Esophagus squamous epithelium (tissue), 5 donors: ENCODE measurements at places on chromosomes 12 and 14.

GRCh38 chr12:18496156-18496555 lies 234.8 kb downstream of the PIK3C2G start:
- H3K4me1 ChIP-seq = no peaks in the 10 kb centered on the region
- no peaks in the 10 kb centered on the region for H3K27me3 ChIP-seq
- H3K4me3 ChIP-seq = no peak overlapping the region
- DNase-seq = no peak
- H3K36me3 ChIP-seq = no peaks in the 10 kb centered on the region
- no peak overlapping the region for H3K27ac ChIP-seq

GRCh38 chr14:46989566-46989965 lies 338.0 kb upstream of the RPL10L start:
- no peak overlapping the region for H3K27ac ChIP-seq
- DNase-seq = no peak
- H3K4me1 ChIP-seq = no peaks in the 10 kb centered on the region

DNA sequence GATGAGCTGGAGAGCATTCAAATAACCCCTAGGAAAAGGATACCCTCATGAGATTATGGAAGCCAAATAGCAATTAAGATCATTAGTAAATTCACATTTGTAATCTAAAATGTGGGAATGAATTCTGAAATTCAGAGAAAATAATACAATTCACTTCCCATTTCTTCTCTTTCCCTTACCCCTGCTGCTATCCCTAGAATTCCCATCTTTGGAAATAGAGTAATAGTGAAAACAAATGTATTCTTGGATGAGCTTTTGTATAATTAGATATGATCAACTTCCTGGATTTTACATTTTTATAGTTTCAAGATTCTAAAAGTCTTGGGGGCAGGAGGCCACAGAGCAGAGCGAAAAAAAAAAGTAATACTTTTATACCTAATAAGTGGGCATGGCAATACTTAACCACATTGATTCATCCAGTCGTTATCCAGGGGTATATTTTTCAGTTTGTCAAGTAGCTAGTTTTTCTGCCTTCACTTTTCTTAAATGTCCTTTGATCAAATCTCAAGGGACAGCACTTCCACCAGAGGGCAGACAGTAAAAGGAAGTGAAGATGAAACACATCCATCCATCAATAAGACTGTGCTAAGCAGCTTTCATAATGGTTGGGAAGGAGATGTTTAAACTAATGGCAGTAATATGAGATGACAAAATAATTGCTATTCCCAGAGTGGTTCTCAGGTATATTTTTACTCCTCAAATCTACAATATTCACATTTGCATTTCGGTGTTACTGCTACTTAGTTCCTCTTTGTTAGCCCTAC lies 401.3 kb downstream of the DIO2 start:
- no peak overlapping the region for H3K4me3 ChIP-seq
- no peaks in the 10 kb centered on the region for H3K36me3 ChIP-seq
- no peaks in the 10 kb centered on the region for H3K27me3 ChIP-seq
- no peaks in the 10 kb centered on the region for H3K4me1 ChIP-seq
- H3K27ac ChIP-seq = no peak overlapping the region

GRCh38 chr12:39935839-39936238 lies 170.0 kb downstream of the SLC2A13 start:
- DNase-seq = no peak
- H3K36me3 ChIP-seq = no peaks in the 10 kb centered on the region
- no peak overlapping the region for H3K27ac ChIP-seq
- no peaks in the 10 kb centered on the region for H3K27me3 ChIP-seq
- H3K4me1 ChIP-seq = peaks cover 4% of the 10 kb centered on the region

DNA sequence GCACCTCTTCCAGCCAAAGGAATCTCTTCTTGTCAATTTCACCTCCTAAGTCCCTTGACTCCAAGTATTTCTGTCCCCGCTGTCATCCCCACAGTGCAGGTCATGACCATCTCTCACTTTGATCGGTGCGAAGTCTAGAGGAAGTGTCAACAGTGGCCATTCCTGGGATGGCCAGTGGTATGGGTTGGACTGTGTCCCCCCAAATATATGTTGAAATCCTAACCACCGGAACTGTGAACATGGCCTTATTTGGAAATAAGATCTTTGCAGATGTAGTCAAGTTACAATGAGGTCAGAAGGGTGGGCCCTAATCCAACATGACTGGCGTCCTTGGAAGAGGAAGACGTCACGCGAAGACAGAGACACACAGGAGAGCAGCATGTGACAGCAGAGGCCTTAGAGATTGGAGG lies 155.9 kb upstream of the PRMT8 start:
- peaks cover 78% of the 10 kb centered on the region for H3K27me3 ChIP-seq
- H3K27ac ChIP-seq = no peak overlapping the region
- no peaks in the 10 kb centered on the region for H3K4me1 ChIP-seq
- H3K4me3 ChIP-seq = no peak overlapping the region
- H3K36me3 ChIP-seq = no peaks in the 10 kb centered on the region

DNA sequence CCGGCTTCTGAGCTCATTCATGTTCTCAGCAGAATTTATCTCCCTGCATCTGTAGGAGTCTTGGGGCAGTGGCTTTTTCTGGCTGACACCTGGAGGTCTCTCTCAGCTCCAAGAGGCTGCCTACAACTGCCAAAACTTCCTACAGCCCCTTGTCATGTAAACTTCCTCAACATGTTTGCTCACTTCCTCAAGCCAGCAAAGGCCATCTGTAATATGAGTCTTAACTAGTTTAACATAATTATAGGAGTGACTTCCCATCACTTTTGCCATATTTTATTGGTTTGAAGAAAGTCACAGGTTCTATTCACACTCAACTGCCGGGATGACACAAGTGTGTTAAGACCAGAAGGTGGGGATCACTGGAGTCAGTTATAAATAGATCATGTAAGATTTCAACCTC lies 194.0 kb downstream of the VRK1 start:
- no peaks in the 10 kb centered on the region for H3K4me1 ChIP-seq
- peaks cover 16% of the 10 kb centered on the region for H3K27me3 ChIP-seq
- no peak overlapping the region for H3K4me3 ChIP-seq

DNA sequence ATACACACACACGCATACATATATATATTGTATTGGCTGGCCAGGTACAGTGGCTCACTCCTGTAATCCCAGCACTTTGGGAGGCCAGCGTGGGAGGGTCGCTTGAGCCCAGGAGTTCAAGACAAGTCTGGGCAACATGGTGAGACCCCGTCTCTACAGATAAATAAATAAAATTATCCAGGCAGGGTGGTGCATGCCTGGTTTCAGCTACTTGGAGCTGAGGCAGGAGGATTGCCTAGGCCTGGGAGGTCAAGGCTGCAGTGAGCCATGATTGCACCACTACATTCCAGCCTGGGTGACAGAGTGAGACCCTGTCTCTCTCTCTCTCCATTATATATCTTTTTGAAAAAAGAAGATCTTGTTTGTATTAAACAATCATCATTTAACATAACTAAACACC lies 4.6 kb upstream of the SYNE3 start:
- DNase-seq = no peak
- H3K27me3 ChIP-seq = peaks cover 12% of the 10 kb centered on the region
- H3K4me1 ChIP-seq = peaks cover 37% of the 10 kb centered on the region
- no peak overlapping the region for H3K4me3 ChIP-seq
- H3K27ac ChIP-seq = no peak overlapping the region

GRCh38 chr14:102591372-102591943 lies 991 bp upstream of the RCOR1 start:
- no peaks in the 10 kb centered on the region for H3K27me3 ChIP-seq
- no peak for DNase-seq
- H3K4me3 ChIP-seq = peak overlapping the region; percentile 94
- H3K36me3 ChIP-seq = no peaks in the 10 kb centered on the region
- peaks cover 4% of the 10 kb centered on the region for H3K4me1 ChIP-seq
- H3K27ac ChIP-seq = peak overlapping the region; percentile 99

- no peaks in the 10 kb centered on the region for H3K4me1 ChIP-seq
- H3K27ac ChIP-seq = no peak overlapping the region
- no peaks in the 10 kb centered on the region for H3K36me3 ChIP-seq
- no peak for DNase-seq
- no peak overlapping the region for H3K4me3 ChIP-seq
Observed at GRCh38 chr12:39252628-39253027, 190.3 kb downstream of the KIF21A start.

GRCh38 chr14:65840786-65841185 lies 428.3 kb downstream of the FUT8 start:
- H3K4me3 ChIP-seq = no peak overlapping the region
- H3K4me1 ChIP-seq = no peaks in the 10 kb centered on the region
- H3K27ac ChIP-seq = no peak overlapping the region
- no peak for DNase-seq
- no peaks in the 10 kb centered on the region for H3K36me3 ChIP-seq

DNA sequence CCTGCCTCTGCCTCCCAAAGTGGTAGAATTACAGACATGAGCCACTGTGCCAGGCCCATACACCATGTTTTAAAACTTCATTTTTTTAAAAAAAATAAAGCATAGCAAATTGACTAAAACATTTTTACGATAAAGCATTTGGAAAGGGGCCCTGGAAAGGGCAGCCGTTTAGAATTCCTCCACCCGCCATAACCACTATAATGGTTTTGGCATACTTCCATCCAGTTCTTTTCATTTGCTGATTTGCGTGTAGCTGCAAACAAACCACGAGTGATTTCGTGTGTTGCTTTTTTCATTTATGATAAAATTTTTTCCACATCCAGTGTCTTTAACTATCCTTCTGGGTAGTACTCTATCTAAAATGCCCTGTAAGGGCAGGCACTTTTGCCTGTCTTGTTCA lies 91.8 kb upstream of the RIN3 start:
- no peak for DNase-seq
- no peaks in the 10 kb centered on the region for H3K4me1 ChIP-seq
- no peak overlapping the region for H3K4me3 ChIP-seq
- H3K36me3 ChIP-seq = no peaks in the 10 kb centered on the region
- no peak overlapping the region for H3K27ac ChIP-seq

DNA sequence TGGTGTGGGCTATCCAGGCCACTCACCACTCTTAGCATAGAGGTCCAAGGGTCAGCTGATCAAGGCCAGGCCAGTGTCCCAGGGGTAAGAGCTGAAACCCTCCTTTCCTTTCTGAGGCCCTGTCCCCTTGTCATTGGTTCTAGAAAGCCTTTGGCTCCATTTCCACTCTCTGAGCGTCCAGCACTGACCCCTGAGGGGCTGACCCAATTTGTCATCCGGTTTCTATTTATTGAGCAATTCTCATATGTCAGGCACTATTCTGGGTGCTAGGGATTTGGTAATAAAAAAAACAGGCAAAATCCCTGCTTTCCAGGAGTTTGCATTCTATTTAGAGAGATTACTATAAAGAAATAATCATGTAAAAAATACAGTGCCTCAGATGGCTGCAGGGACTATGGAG lies 3.4 kb downstream of the KRT77 start:
- no peaks in the 10 kb centered on the region for H3K4me1 ChIP-seq
- no peak overlapping the region for H3K4me3 ChIP-seq
- peaks cover 32% of the 10 kb centered on the region for H3K27me3 ChIP-seq

GRCh38 chr14:36319899-36320199 lies 588 bp downstream of the MBIP start:
- peak overlapping the region; percentile 87 for H3K27ac ChIP-seq
- peak overlapping the region; percentile 86 for H3K4me3 ChIP-seq
- no peaks in the 10 kb centered on the region for H3K36me3 ChIP-seq
- DNase-seq = no peak
